Cardiac muscle cell (in vitro differentiated cells and primary cell): ENCODE measurements at places on chromosomes 11 and 22.

GRCh38 chr11:24683583-24683982 is 186.7 kb downstream of the LUZP2 start:
- no peak for DNase-seq

DNA sequence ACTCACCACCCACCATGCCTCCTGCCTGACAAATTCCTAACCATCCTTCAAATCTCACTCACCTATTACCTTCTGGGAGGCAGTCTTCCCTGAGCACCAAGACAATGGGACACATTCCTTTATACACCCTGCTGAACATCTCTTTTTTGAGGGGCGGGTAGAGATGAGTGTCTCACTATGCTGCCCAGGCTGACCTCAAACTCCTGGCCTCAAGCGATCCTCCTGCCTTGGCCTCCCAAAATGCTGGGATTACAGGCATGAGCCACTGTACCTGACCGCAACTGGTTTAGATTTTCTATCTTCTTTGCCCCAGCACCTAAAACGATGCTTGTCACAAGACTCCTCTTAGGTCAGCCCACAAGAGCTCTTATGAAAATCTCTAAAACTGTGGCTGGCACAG is 7.1 kb downstream of the TIMM10 start:
- DNase-seq: no peak

GRCh38 chr22:17106161-17106784 is 14.9 kb downstream of the TMEM121B start:
- DNase-seq: no peak

- DNase-seq: no peak
These were observed 368.3 kb downstream of the SOX6 start for GRCh38 chr11:15988016-15988550.

- no peak for DNase-seq
These were observed 18.7 kb downstream of the ART5 start for GRCh38 chr11:3623121-3623520.

GRCh38 chr11:44138286-44138685 is 42.8 kb downstream of the EXT2 start:
- DNase-seq: no peak

GRCh38 chr11:46295312-46296058 is 18.0 kb downstream of the CREB3L1 start:
- DNase-seq: peak; percentile 95

DNA sequence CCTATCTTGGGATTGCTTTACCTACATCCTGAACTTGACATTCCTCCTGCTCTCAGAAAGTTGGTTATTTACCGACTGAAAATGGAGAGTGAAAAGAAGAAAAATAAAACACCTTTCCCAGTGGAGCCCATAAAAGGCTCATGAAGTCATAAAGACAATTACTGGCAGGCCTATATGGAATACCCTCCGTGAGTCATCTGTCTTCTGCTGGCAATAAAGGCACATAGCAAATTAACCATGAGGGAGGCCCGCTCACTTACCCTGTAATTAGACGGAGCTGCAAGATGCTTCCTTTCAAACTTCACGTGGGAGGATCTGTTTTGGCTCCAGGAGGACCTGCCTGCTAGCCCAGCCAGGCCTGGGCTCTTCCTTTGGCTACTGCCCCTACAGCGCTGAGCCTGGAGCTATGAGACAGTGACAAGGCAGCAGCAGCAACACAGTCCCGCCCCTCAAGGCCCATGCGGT is 540.4 kb downstream of the BUD13 start:
- no peak for DNase-seq

DNA sequence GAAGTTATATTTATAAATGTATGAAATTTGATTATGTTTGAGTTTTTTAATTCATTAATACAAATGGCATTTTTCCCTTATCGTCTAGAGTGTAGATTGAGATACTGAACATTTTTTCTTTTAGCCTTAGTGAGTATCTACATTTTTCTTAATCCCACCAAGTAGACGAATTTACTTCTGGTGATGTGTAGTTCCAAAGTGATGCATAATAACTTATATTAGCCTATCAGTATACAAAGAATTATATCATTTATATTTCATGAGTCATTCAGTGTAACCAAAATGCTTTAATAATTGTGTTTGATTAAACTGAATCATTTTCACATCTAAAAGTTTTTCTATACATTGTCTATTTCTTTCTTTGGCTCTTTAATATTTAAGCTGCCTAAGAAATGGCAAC is 745.6 kb upstream of the LUZP2 start:
- no peak for DNase-seq

GRCh38 chr11:102171101-102171500 is 60.9 kb downstream of the YAP1 start:
- DNase-seq: peak; percentile 85

- peak; percentile 90 for DNase-seq
These were observed 16.2 kb upstream of the LDLRAD3 start for GRCh38 chr11:35927682-35928081.

GRCh38 chr22:50246242-50247175 is 1.7 kb upstream of the TUBGCP6 start:
- DNase-seq: no peak
